Naive thymus-derived CD4-positive, alpha-beta T cell (primary cell): ENCODE measurements at places on chromosomes 2 and 18. TPM values are rescaled to one million over a fixed set of nuclear protein-coding genes. Genes with fewer than 3 reads are reported as not detected.

GRCh38 chr2:217797661-217798069 lies 205.1 kb downstream of the TNS1 start:
- DNase-seq = no peak
- H3K27me3 ChIP-seq = no peaks in the 10 kb centered on the region
- H3K36me3 ChIP-seq = no peaks in the 10 kb centered on the region
- H3K4me1 ChIP-seq = no peaks in the 10 kb centered on the region
- no peak overlapping the region for H3K27ac ChIP-seq

GRCh38 chr2:95240091-95240490 lies 32.8 kb downstream of the ZNF892 start:
- no peaks in the 10 kb centered on the region for H3K4me1 ChIP-seq
- H3K36me3 ChIP-seq = no peaks in the 10 kb centered on the region
- H3K27ac ChIP-seq = no peak overlapping the region
- DNase-seq = no peak

DNA sequence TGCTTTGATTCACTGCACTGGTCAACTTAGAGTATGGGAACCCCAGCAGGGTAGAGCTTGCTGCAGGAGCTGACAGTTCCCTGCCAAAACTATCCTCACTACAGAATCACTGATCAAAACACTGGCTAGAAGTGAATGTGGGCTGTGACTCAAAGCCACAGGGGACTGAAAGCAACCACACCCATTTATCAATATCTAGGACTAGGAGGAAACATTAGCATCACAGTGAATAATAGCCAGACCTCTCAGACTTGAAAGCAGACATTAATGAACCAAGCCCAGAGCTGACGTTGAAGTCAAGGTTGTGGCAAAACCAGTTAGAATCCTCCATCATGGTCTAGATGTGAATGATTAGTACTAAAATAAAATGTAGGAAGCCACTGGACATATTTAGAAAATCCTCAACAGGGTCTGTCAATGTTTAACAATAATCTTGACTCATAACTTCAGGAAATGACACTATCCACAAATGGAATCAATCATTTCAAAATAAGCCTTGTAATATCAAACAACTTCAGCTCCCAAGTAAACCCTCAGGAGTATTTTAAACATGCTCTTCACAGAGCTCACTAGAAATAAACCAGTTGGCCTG lies 131.4 kb downstream of the CDH20 start:
- no peaks in the 10 kb centered on the region for H3K4me1 ChIP-seq
- no peaks in the 10 kb centered on the region for H3K36me3 ChIP-seq
- no peaks in the 10 kb centered on the region for H3K27me3 ChIP-seq
- H3K4me3 ChIP-seq = no peak overlapping the region
- no peak for DNase-seq

DNA sequence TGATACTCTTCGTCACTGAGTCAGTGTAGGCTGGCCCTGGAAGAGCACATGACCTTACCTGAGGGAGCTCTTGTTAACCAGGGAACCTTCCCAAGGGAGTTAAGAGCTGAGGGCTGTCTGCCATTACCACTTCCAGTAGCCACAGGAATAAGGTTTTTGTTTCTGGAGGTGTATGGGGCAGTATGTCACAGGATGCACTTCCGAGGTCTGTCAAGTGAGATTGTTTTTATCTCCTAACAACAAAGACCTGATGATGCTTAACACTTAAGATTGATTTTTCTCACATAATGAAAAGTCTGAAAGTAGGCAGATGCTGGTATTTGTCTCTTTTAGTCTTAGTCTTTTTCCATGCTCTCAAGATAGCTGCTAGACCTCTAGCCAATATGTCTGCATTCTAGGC lies 41.8 kb downstream of the PSMA8 start:
- H3K36me3 ChIP-seq = no peaks in the 10 kb centered on the region
- DNase-seq = peak; percentile 31
- H3K27me3 ChIP-seq = no peaks in the 10 kb centered on the region
- H3K27ac ChIP-seq = no peak overlapping the region
- H3K4me3 ChIP-seq = no peak overlapping the region

GRCh38 chr18:8468921-8469335 lies 140.3 kb upstream of the RAB12 start:
- no peaks in the 10 kb centered on the region for H3K4me1 ChIP-seq
- no peaks in the 10 kb centered on the region for H3K27me3 ChIP-seq
- H3K4me3 ChIP-seq = no peak overlapping the region
- no peak overlapping the region for H3K27ac ChIP-seq
- DNase-seq = no peak

- H3K4me3 ChIP-seq = no peak overlapping the region
- no peak overlapping the region for H3K27ac ChIP-seq
- no peaks in the 10 kb centered on the region for H3K27me3 ChIP-seq
- no peaks in the 10 kb centered on the region for H3K36me3 ChIP-seq
- H3K4me1 ChIP-seq = no peaks in the 10 kb centered on the region
These were observed 312.4 kb downstream of the KCNJ3 start for GRCh38 chr2:155010925-155011324.

The SALL3 gene
- not detected for polyA plus RNA-seq

The ASB18 gene
- polyA plus RNA-seq = not detected

The AFF3 gene
- polyA plus RNA-seq = 21.0 TPM
